ENCODE measurements at places on chromosomes 5 and 9.

GRCh38 chr5:67516948-67517565 is 320.5 kb upstream of the CD180 start:
- no peak for DNase-seq

DNA sequence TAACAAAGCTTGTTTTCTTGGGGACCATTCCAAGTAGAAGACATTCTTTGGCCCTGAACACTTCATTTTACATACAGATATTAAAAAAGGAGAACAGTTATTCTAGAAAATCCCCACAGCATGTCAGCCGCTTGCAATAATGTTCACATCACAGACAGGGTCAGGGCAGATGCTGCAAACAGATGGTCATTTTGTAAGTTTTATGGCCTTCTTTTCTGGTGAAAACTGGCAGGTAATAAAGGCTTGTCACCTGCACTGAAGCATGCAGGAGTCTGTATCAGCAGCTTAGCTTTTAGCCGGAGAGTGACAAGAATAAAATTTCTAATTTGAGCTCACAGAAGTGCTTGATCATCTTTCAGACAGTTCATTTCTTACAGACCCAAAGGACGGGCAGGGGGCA is 220.9 kb upstream of the DAP start:
- no peak for DNase-seq

DNA sequence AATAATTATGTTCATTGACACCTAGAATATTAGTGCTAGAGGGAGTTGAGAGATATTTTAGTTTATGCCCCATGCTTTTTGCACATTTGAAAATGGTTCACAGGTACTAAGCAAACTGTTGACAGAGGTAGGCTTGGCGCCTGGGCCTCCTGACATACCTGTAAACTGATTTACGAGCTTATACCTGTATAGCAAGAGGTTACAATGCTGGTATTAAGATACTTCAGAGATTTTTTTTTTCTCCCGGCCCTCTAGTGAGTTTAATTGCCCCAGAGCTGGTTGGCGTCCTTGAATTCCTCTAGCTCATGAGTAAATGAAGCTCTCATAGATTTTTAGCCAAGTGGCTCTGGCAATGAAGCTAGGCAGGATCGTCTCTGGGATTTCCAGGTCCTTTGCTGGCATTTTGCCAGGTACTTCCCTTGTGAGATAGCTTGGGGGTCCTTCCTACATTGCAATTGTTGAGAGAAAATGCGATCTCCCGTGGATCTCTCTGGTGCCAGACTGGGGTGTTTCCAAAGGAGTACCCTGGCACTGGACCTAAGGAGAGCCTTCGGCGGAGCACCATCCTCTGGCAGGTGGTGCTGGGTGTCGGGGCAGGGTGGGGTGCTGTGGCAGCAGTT is 9.0 kb downstream of the SLC36A1 start:
- no peak for DNase-seq

DNA sequence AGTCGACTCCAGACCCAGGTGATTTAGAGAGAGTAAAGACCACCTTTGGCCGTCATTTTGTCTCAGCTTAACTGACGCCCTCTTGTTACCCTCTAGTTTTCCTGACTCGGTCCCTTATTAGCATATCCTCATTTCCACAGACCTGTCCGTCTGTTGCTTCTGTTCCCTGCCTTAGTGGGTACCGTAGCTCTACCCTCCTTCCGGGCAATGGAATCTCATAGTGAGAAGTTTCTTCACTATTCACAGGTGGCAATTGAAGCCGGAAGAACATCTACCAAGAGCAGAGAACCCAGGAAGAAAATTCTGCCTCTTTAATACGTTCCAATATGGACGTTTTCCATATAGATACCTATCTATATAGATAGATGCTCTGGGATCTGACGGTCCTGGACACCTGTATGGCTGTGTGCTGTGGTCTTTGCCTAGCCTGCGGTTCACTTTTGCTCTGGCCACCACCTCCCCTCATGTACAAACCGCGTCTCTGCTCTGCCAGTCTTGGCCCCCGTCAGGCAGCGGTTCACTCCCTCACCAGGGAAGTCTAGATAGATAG is 652 bp upstream of the TMEM161B start:
- DNase-seq = no peak

DNA sequence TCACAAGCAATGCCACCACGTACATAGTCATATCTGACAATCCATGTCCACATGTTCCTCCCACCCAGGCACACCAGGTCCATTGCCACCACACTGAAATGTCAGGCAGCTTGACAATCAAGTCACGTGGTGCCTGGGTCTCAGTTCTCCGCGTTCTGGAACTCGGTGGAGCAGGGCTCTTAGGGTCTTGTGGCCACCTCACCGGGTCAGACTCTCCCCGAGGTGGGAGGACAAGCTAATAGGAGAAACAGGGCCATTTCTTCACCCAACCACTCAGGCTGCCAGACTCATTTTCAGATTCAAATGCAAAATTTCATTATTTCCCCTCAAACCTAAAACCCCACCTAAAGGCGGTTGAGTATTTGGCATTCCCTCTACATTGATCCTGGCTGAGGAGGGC is 200.5 kb upstream of the GAS1 start:
- no peak for DNase-seq

DNA sequence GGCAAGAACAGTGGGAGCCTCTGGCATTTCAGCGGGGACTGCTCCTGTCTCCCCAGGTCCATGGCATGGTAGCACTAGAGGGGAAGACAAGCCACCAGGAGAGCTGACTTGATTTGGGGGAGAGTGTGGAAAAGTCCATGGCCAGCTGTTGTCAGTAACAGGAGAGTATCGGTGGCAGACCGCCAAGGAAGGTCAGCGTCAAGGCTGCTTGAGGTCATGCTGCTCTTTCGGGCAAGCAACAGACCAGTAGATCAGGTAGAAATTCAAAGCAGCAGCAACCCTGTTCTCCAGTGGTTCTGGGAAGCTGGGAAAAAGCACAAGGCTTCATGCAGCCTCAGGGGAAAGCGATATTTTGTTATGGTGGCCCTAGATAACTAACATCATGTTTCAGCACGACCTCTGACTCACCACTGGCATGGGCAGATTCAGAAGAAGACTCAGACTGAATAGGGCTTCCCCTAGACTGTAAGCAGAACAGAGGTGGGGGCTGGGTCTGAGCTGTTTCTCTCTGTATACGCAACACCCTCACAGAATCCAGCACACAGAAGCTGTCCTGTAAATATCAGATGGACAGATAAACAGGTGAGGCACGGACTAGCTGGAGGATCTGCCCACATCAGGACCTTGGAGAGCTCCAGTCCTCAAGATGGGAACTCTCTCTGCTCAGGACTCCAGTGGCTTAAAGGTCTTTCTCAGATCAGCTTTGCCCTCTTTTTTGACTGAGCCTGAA is 35.2 kb upstream of the PLEKHG4B start:
- no peak for DNase-seq

DNA sequence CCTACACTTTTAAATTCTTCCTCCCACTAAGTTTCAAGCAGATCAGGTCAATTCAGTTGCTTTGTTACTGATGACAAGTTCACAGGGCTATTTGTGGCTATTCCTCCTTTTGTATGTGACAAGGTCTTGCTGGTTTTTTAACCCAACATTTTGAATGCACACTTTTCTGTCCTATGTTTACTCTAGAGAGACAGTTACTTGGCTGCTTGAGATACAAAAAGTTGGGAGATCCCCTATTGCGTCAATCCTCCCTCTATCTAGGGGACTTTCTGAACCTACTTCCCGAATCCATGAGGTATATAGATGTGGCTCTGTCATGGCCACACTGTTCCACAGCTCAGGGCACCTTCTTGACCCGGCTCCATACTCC is 386.7 kb downstream of the NTRK2 start:
- no peak for DNase-seq

DNA sequence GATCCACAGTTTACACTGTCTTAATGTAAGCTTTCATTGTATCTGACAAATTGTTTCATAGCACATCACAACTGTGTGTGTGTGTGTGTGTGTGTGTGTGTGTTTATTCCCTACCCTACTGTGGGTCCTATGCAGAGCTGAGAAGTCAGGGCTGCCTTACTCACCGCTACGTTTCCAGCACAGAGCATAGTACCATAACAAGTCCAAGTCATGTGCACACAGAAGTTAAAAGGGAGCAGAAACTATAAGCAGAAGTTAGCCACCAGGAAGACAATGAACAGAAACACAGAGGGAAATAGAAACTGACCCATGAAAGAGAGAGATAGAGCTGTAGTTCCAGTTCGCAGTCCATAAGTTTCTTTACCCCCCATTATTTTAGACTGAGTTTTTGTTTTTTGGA is 38.2 kb upstream of the DMXL1 start:
- no peak for DNase-seq

- no peak for DNase-seq
Observed at GRCh38 chr9:32413424-32413823, 29.0 kb downstream of the ACO1 start.

- DNase-seq = no peak
Observed at GRCh38 chr5:10870791-10871190, 109.8 kb upstream of the DAP start.

DNA sequence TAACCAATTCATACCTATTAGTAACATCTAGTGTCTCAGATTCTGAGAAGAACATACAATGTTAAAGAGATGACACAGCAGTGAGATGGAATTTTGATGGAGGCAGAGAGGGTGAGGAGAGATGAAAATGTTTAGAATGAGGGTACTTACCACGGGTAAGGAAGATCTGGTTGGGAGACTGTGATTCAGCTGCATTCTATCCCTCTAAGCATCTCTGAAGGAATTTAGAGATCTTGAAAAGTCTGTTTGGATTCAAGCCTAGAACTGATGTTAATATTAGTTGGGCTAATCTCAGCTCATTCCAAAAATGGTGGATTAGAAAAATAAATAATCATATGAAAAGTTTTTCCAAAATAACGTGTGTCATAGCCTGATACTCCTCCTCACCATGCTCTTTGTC is 191.5 kb upstream of the CLINT1 start:
- DNase-seq = no peak

DNA sequence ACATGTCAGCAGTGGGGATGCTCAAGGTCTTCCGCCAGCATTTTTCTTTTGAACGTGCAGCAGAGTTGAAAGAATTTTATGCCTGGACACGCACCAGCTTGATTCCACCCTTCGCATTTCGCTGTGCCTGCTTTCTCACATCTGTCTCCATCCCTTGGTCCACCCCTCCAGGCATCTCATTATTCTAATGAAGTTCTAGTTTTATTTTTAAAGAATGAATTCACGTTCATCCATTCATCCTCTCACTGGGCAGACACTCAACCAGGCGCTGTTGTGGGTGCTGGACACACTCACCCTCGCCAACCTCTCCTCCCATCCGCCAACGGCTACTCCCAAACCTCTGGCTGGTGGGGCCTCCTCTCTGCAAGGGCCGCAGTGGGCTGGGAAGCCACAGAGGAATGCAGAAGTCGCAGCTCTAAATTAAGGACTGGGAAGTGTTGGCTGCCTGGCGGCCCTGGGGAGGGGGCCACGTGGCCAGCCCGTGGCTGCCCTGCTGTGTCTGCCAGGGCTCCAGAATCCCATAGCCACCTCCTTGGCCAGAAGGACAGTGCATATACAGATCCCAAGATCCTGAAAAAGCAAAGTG is 6.7 kb downstream of the SUSD3 start:
- no peak for DNase-seq

DNA sequence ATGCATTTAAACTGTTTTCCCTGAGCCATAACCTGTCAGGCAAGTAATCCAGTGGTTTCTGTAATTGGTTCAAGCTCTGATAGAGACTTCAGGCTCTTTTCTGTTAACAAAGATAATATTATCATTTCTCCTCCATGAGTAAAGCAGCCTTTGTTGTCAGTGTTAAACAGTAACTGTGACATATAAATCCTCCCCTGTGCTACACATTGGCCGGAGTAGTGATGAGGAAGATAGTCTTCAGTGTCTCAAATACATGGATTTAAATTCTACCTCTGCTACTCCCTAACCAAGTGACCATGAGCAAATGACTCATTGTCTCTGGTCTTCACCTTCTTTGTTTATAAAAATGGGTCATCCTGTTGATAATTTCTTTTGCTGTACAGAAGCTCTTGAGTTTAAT is 615.5 kb upstream of the CHD1 start:
- DNase-seq = no peak

DNA sequence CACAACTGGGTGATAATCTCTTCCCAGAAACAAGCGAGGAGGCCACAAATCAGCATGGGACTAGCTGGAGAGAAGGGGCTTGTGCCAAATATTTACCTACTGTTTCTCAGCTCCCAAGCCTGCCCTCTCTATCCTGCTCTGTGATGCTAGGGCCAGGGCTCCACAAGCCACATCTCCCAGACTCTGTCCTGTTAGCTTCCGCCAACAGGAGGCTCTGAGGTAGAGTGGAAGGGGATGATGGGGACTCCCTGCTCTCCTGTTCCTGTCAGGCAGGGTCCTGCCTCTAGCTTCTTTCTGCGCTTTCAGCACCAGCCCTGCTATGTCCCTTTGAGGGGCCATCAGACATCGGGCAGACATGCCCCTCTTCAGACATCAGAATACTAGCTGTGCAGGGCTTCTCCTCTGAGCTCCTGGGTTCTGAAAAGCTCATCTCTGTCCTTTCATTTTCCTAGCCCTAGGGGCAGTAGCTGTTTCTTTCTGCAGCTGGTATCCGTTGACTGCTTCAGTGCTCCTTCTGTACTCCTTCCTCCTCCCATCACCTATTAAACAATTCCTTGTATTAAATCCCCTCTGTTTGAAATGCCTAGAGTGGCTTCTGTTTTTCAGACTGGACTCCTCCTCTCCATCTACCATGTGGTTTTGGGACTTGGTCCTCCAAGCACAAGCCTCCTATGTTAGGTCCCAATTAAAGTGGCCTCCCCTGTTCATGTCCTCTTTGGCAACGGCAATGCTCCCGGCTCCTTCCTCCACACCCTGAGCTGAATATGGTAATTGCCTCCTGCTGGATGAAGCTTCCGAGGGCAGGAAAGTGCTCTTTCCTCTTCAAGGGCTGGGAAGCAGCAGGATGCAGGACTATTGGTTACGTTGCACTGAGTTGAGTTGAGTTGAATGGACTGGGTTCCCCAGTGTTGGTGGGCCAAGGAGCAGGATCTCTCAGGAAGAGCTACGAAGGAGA is 161.1 kb upstream of the TBC1D2 start:
- no peak for DNase-seq

- DNase-seq = no peak
Observed at GRCh38 chr9:88741335-88741734, 206.4 kb downstream of the NXNL2 start.

DNA sequence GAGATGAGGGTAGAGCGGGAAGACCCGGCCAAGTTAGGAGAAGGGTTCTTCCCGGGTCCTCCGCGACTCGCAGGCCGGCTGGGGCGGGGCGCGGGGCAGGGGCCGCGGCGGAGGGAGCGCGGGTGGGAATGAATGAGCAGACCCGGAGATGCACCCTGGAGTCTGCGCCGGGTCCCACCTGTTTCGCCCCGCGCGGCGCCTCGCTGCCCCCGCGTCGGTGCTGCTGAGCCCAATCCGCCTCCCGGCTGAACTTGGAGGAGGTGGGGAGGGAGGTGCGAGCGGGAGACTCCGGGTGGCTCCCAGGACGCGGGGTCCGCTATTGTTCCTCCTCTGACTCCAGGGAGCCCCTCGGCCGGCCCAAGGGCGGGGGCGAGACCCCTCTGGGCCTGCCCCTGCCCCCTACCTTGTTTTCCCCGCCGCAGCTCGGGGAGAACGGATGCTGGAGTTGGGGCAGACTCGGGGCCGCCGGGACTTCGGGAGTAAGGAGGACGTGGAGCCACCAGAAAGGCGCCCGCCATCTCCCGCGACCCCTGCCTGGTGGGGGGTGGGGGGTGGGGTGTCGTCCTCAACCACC is 659 bp downstream of the RAI14 start:
- no peak for DNase-seq

Data from stimulated activated CD8-positive, alpha-beta memory T cell treated with anti-CD3 and anti-CD28 coated beads, Interleukin-7, amount 100 ng/mL, for 4 hours (primary cell).